ENCODE measurements at places on chromosomes 3 and 15.

DNA sequence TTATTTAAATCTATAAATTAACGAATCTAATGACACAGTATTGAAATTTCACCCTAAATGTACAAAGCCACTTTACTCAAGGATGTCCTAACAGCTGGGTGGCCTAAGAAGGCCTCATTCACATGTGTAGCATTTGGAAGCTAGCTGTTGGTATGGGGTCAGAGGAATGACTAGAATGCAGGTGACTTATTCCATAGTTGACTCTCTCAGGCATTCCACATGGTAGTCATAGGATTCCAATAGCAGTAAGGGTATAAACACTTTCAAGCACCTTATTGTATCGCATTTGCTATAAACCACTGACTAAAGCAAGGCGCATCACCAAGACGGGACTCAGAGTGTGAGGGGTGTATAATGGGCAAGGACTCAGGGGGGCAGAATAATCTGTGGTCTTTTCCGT, 294.8 kb upstream of the EPHA3 start:
- DNase-seq, result no peak

GRCh38 chr3:46926871-46927717, 49.5 kb downstream of the CCDC12 start:
- no peak for DNase-seq

DNA sequence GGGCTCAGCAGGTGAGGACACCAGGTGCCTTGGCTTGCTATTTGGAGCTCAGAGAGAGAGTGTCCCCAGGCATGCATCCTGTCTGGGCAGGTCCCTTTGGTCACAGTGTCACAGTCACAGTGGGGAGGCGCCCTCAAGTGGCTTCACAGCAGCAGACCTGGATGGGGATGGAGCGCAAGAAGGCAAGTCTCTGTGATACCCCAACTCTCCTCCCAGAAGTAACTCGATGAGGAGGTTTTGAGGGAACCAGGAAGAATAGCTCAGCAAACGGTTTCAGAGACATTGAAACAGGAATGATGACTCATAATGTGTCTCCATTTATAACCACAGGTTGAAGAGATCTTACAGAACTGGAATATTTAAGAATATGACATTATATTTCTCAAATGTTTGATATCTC, 66.5 kb upstream of the SH3GL3 start:
- no peak for DNase-seq

GRCh38 chr3:140276703-140277102, 341.7 kb downstream of the CLSTN2 start:
- DNase-seq, result no peak

GRCh38 chr3:197761784-197762183, 12.1 kb downstream of the FYTTD1 start:
- no peak for DNase-seq

DNA sequence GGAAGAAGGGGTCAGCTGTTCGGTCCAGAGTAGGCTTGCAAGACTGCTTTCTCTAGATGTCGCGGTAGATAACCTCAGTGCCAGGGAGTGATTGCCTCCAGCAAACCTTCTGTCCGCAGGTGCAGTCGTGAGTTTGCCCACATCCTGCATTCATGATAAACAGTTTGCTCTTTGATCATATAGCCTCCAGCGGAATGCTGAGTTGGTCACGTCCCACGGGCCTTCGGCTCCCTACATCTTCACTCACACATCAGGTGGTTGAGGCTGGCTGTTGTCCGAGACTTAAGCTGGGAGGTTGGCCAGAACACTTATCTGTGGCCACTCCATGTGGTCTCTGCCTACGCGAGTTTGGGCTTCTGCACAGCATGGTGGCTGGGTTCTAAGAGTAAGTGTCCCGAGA, 62.1 kb upstream of the NR2C2 start:
- no peak for DNase-seq

DNA sequence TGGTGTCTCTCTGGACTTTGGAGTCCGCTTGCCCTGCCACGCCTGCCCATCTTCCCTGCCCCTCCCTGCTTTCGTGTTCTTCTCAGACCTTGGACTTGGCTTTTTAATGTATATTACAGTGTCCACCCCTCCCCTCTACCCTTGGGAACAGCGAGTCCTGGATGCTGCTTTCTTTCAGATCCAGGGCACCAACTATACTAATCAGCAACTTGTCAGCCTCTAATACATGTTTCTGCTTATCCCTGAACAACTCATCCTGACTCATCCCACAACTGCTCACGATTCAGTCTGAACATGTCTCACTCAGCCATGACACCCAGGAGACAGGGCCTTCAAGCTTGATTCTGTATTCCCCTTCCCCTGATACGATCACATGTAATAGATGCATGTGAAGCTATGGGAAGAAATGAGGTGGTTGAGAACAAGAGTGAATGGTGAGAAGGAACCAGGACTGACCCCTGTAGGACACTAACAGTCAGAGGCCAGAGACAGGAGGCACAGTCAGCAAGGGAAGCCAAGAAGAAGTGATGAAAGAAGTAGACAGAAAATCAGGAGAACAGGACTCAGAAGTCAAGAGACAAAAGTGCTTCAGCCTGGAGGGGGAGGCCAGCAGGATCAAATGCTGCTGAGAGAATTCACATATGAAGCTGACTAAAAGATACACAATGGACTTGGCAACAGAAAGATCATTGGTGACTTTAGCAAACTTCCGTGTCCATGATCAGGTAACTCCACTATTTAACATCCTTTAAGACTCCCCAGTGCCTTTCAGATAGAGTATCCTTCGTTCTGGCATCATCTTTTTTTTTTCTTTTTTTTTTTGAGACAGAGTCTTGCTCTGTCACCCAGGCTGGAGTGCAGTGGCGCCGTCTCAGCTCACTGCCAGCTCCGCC, 35.4 kb downstream of the BCL2L10 start:
- peak; percentile 57 for DNase-seq

GRCh38 chr3:186225603-186226002, 116.7 kb upstream of the ETV5 start:
- no peak for DNase-seq

DNA sequence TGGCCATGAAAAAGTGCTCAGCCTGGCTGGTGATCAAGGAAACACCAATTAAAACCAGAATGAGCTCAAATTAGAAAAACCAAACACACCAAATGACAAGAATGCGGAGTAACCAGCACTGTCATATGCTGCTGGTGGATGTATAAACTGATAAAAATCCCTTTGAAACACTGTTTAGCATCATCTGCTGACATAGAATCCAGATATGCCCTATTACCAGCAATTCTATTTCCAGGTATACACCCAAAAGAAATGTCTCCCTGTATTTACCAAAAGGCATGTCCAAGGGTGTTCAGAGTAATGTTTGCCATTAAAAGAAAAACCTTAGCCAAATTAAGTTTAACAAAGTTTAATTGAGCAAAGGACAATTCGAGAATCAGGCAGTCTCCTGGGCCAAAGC, 138.6 kb downstream of the FMN1 start:
- no peak for DNase-seq

- no peak for DNase-seq
These were observed 144.3 kb downstream of the FBN1 start for GRCh38 chr15:48501208-48501607.

- peak; percentile 12 for DNase-seq
These were observed 483 bp downstream of the MEX3B start for GRCh38 chr15:82045179-82045891.

GRCh38 chr3:53809764-53810400, 36.3 kb downstream of the CHDH start:
- no peak for DNase-seq

- peak; percentile 59 for DNase-seq
These were observed 28.8 kb downstream of the LYSMD4 start for GRCh38 chr15:99704444-99704838.

DNA sequence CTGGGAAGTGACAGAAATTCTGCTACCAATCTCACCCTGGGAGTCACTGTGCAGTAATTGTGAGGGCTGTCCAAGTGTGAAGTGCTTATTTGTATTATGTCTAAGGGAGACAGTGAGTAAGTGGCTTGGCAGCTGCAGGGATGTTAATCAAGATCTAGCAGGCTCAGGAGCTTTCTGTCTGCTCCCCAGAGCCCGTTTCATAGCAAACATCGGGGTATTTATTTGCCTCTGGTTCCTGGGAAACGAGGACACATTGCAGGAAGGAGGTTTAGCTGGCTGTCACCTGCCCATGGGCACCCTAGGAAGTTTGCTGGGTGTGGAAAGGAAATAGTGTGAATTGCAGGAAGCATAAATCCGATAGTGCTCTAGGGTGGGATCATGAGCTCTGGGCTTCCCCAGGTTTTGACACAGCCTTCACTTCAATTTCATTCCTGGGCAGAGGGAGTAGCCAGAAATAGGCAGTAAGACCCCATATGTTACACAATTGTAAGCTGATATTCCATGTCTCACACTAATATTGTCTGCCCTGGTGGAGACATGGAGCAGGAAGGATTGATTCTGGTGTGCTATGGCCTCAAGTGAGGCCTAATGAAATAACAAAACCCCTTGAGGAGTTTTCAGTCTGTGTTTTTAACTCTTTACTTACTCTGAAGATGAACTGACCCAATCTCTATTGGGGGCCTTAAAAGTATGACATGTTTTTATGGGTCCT, 74.1 kb upstream of the MITF start:
- DNase-seq, result no peak
